Amygdala (tissue), 56 donors: ENCODE measurements at places on chromosomes 3 and 15.

DNA sequence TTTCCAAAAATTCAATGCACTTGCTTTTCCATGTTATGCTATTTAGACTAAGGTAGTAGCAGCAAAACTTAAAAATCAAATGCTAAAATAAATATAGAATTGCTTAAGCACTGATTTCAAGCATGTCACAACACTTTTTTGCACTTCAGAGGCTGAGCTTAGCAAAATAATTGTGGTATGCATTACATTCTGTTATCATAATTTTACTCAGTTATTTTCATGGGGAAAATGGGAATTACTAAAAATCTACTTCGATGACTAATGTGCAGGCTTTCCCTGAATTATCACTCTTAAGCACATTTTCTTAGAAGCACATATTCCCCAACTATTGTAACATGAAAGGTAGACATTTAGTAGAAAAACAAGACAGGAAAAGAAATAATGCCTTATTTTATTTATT lies 322.4 kb upstream of the CBLB start:
- DNase-seq = no peak

GRCh38 chr3:193515966-193516365 lies 38.7 kb downstream of the ATP13A4 start:
- no peak for DNase-seq

DNA sequence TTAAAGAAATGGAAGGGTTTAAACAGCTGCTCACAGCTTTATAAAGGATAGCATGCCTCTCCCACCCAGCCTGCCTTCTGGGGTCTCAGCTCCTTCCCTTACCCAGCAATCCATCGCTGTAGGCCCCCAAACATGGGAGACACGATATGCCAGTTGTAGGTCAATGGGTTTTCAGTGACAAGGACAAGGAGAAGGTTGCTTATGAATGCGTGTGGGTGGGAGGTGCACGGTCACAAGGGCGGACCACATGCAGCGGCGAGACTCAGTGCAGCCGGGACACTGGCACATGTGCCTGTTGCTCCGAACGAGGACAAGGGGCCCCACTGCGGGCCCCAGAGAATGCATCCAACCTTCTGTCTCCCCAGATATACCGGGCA lies 67.0 kb downstream of the MGLL start:
- DNase-seq = no peak

DNA sequence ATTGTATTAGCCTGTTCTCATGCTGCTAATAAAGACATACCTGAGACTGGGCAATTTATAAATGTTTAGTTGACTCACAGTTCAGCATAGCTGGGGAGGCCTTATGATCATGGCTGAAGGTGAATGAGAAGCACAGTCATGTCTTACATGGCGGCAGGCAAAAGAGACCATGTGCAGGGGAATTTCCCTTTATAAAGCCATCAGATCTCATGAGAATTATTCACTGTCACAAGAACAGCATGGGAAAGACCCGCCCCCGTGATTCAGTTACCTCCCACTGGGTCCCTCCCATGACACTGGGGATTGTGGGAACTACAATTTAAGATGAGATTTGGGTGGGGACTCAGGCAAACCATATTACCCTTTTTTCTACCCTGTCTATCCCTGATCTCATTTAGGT lies 51.5 kb upstream of the MYZAP start:
- no peak for DNase-seq

- DNase-seq = no peak
Measured at GRCh38 chr3:106946866-106947265, 430.4 kb upstream of the CCDC54 start.

- no peak for DNase-seq
Measured at GRCh38 chr15:58228718-58229117, 90.5 kb downstream of the AQP9 start.

GRCh38 chr3:189914799-189915198 lies 205.9 kb downstream of the P3H2 start:
- no peak for DNase-seq

DNA sequence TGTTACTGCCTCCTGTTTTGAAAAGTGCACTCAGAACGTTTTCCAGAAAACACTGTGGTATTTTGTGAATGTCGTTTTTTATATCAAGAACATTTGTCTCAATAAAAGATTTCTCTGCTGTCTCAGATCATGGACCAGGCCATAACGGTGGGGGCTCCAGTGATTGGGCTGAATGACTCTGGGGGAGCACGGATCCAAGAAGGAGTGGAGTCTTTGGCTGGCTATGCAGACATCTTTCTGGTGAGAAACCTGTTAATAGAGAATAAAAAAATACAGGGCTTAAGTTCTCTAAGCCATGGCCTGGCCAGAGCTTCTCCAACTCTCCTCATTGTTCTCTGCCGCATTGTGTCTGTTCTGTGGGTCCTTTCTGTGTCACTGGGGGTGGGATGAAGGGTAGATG lies 11.7 kb downstream of the PCCB start:
- DNase-seq = no peak
